ENCODE measurements at places on chromosomes 11 and 22.

DNA sequence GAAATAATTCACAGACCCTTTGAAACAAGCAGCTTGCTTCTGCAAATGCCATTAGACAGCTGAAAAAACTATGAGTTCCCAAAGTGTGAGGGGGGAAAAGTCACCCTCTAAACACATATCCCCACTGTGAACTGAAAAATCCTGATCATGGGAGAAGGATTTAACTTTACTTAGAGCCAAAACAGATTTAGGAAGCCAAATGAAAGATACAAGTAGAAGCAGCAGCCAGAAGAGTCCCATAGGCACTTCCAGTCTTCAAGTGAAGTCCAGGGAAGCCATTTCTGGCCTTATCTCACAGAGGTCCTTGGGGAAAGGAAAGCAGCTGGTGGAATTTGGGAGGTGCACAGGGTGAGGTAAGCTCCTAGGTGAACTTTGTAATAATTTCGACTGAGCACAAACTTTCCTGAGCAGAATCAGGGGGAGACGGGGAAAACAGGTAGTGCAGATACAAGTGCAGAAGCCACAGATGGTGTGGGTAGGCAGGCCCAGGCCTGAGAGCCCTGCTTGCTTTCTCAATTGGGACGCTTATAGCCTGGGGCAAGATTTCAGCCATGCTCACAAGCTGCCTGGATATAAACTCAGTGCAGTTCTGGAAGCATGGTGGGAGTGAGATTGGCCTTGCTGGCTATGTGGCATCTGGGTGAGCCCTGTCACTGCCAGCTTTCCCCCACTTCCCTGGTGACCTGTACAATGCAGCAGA is 44.8 kb downstream of the GAS2 start:
- H3K36me3 ChIP-seq = no peaks in the 10 kb centered on the region
- no peak for DNase-seq
- H3K4me3 ChIP-seq = no peak overlapping the region
- no peak overlapping the region for H3K27ac ChIP-seq

DNA sequence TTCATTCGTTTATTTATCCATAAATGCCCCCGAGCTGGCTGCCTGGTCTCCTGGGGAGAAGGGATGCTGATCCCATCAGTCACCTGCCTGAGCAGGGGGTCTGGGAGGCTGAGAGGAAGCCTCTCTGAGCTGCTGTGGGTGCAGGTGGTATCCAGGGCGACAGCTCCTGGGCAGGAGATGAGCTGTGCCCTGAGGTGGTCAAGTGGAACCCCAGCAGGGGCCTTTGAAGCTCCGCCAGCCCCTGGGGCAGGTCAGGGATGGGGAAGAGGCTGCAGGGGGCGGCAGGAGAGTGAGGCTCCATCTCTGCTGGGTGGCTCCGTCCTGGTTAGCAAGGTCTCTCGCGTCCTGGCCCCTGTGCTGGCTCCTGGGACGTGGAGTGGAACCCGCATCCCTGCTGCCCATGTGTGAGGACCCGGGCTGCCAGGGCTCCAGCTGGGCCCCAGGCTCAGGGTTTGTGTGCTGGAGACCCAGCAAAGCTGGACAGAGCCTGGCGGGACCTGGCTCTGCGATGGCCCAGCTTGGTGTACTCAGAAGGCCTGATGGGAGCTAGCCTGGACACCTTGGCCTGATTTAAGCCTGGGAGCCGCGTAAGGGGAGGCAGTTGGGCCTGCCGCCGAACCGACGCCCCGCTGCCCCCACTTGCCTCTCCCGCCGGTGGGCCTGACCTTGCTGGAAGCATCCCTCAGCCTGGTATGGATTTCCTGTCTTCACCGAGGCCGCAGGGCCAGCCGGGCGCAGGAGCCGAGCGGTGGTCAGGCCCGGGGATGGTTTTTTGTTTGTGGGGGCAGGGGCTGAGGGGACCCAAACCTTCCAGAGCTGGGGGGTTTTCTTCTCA is 44.5 kb downstream of the RTN4R start:
- H3K4me3 ChIP-seq = no peak overlapping the region
- H3K4me1 ChIP-seq = no peaks in the 10 kb centered on the region
- no peak overlapping the region for H3K27ac ChIP-seq
- H3K27me3 ChIP-seq = no peaks in the 10 kb centered on the region
- no peaks in the 10 kb centered on the region for H3K36me3 ChIP-seq
- DNase-seq = no peak

DNA sequence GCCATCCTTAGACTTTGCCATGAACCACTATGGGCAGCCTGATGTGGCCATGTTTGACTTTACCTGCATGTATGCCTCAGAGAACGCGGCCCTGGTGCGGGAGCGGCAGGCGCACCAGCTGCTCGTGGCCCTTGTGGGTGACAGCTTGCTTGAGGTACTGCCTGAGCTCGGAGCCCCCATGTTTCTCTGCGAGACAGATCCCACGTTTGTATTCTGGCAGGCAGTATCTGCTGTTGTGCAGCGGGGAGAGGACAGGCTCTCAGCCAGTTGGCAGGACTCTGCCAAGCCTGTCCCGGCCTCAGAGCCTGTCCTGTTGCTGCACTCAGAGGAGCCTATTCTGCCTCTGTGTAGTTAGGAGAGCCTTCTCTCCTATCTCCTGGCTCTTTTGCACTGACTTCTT is 109.9 kb downstream of the MICAL2 start:
- DNase-seq = no peak
- H3K4me3 ChIP-seq = no peak overlapping the region
- H3K27me3 ChIP-seq = no peaks in the 10 kb centered on the region
- no peak overlapping the region for H3K27ac ChIP-seq

DNA sequence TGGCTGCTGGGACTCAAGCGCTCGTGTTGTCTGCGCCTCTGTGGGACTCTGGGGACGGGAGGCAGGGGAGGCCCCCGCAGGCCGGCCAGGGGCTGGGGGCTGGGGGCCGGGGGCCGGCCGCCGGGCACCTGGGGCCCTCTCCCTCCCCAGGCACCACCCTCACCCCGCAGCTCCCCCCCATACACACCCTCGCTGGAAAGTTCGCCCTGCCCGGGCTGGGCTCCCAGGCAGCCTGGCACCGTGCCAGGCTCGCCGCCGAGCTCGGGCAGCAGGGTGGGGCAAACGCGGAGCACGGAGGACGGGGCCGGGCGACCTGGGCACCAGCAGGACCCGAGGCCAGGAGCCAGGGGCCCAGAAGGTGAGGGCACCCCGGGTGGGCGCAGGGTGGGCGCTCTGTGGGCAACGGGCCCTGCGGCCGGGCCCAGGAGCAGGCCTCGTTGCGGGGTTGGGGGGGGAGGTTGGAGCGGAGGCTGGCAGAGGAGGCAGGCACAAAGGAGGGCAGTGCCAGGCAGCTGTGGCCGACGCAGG is 76.7 kb upstream of the WNT7B start:
- H3K36me3 ChIP-seq = no peaks in the 10 kb centered on the region
- peaks cover 31% of the 10 kb centered on the region for H3K4me1 ChIP-seq
- DNase-seq = peak; percentile 76
- peak overlapping the region; percentile 99 for H3K27ac ChIP-seq
- peak overlapping the region; percentile 79 for H3K4me3 ChIP-seq
- H3K27me3 ChIP-seq = no peaks in the 10 kb centered on the region

GRCh38 chr11:78460471-78460870 is 42.9 kb upstream of the GAB2 start:
- no peaks in the 10 kb centered on the region for H3K27me3 ChIP-seq
- no peaks in the 10 kb centered on the region for H3K4me1 ChIP-seq
- no peak for DNase-seq
- no peaks in the 10 kb centered on the region for H3K36me3 ChIP-seq
- no peak overlapping the region for H3K4me3 ChIP-seq
- no peak overlapping the region for H3K27ac ChIP-seq

- no peaks in the 10 kb centered on the region for H3K27me3 ChIP-seq
- no peaks in the 10 kb centered on the region for H3K36me3 ChIP-seq
- no peak overlapping the region for H3K4me3 ChIP-seq
Measured at GRCh38 chr22:31148488-31148887, 8.2 kb upstream of the PLA2G3 start.

- no peak overlapping the region for H3K27ac ChIP-seq
- H3K27me3 ChIP-seq = no peaks in the 10 kb centered on the region
- no peak overlapping the region for H3K4me3 ChIP-seq
- no peak for DNase-seq
Measured at GRCh38 chr11:6895010-6895409, 2.7 kb upstream of the OR2D2 start.
